ENCODE measurements at places on chromosomes 12 and 14.
A peak's percentile ranks its signal among the peaks of the same experiment; 100 is the strongest.

DNA sequence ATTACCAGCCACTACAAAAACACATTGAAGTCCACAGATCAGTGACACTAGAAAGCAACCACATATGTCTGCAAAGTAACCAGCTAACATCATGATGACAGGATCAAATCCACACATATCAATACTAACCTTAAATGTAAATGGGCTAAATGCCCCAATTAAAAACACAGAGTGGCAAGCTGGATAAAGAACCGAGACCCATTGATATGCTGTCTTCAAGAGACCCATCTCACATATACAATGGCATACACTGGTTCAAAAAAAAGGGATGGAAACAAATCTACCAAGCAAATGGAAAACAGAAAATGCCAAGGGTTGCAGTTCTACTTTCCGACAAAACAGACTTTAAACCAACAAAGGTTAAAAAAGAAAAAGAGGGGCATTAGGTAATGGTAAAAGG lies 307.7 kb downstream of the GPHN start:
- DNase-seq: no peak

GRCh38 chr12:111181143-111181726 lies 187.7 kb downstream of the PHETA1 start:
- DNase-seq: peak; percentile 24

DNA sequence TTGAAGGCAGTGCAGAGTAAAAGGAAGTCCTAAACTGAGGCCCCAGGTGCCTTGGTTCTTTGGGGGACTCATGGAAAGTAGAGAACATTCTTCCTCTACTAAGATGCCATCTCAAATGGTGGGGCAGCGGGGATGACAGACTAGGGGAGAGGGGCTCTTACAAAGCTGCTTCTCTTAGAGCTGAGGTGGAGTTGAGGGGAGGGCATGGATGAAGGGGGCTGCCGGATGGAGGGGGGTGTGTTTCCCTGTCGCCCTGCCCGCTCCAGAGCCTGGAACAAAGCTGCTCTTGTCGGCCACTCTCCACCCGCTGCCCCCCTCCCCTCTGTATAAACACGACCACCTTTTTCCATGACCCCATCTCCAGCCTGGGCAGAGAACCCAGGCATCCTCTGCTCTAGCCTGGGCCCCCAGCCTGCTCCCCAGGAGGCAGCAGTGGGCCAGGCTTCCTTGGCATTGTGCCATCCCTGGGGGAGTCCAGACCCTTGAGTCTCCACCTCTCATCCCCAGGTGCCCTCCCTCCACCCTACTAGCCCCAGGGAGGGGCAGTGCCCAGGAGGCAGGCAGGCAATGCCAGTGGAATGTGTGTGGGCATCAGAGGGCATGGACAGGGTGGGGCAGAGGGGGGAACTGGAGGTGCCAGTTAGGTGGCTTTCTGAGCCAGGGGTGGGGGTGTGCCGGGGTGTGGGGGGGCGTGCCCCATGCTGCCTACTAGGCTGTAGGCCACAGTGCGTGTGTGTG lies 1.7 kb downstream of the RARG start:
- no peak for DNase-seq

DNA sequence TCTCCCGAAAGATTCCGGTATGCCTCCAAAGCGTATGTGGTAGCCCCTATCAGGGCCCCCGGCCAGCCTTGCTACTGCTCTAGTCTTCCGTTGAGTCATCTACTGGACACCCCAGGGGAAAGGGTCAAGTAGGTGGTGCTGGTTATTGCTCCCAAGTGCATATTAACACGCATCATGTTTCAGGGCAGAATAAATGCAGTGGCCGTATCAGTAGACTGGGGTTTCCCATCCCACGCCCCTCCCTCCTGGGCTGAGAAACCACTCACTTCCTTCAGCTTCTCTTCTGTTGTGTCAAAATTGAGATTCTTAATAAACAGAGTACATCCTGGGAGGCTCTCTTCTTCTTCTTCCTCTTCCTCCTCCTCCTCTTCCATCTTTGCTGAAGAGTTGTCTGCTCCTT lies 39.3 kb downstream of the RBM19 start:
- no peak for DNase-seq

DNA sequence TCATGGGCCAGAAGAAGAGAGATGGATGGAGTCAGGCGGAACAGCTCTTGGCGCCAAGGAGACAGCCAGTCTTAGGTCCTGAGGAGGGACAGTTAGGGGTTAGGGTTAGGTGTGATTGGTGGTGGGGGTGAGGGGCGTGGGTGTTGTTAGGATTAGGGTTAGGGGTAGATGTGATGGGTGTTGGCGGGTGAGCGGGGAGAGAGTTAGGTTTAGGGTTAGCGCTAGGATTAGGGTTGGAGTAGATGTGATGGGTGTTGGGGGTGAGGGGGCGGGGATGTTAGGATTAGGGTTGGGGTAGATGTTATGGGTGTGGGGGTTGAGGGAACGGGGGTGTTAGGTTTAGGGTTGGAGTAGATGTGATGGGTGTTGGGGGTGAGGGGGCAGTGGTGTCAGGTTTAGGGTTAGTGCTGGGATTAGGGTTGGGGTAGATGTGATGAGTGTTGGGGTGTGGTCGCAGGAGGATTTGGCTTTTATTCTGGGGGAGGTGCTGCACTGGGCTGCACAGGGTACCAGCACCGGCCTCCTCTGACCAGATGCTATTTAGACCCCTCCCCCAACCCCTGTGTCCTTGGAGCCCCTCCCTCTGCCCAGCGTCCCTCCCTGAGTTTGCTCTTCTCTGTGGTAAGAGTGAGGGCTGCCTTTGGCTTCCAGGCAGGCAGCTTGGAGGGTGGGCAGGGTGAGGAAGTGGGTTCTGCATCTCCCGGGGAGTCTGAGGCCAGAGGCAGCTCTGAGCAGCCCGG lies 35.6 kb upstream of the FBRSL1 start:
- DNase-seq: no peak

GRCh38 chr12:11879306-11879705 lies 191.4 kb upstream of the BCL2L14 start:
- no peak for DNase-seq

DNA sequence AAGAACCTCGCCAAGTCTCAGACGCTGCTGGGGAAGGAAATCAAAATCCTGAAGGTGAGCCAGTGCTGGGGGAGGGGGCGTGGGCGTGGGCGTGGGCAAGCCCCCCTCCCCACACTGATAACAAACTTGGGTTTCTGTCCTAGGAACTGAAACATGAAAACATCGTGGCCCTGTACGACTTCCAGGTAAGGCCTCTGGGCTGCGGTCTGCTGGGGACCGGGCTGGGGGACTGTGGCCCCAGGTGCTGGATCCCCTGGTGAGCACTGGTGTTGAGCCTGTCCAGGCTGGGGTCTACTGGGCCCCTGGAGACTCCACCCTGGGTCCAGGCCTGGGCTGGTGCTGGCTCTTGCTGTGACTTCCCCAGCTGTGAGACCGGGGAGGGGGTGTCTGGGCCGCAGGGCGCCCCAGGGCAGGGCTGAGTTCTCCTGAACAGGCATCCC lies 1.2 kb downstream of the ULK1 start:
- no peak for DNase-seq

DNA sequence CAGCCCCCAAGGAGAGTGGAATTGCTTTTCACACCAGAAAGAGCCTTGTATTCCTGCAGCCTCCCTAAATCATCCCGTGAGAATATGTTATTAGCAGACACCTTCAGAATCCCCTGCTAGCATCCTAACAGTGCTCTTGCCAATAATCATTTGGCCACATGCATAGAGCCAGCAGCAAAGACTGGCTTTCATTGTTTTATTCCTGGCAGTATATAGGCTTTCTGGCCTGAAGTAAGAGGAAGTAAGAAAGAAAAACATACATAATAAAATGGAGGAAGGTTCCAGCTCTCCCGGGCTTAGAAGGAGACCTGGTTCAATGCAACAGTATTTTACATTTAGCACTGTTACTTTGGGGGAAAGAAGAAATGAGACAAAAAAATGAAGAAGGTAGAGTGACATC lies 176.7 kb upstream of the ATF7IP start:
- DNase-seq: no peak

GRCh38 chr12:86666316-86666715 lies 410.1 kb upstream of the MGAT4C start:
- DNase-seq: no peak

DNA sequence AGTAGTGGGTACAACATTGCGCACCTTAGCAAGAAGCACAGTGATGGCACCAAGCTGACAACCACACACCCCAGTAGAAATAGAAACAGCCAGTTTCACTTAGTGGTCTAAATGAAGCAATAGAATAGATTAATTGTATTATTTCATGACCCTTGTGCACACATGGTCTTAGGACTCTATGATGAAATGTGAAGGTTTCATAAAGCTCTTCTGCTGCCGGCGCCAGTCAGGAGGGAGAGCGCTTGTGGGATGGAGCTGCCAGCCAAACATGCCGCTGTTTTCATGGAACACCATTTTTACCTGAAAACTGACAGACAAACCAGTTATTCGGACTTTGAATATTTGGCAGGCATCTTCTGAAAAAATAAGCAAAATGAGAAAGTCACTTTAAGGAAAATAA lies 100.0 kb downstream of the PPP2R5C start:
- no peak for DNase-seq

- no peak for DNase-seq
Measured at GRCh38 chr12:91718326-91718725, 427.3 kb downstream of the BTG1 start.

- DNase-seq: peak; percentile 43
Measured at GRCh38 chr12:62210422-62210821, 49.8 kb upstream of the USP15 start.

DNA sequence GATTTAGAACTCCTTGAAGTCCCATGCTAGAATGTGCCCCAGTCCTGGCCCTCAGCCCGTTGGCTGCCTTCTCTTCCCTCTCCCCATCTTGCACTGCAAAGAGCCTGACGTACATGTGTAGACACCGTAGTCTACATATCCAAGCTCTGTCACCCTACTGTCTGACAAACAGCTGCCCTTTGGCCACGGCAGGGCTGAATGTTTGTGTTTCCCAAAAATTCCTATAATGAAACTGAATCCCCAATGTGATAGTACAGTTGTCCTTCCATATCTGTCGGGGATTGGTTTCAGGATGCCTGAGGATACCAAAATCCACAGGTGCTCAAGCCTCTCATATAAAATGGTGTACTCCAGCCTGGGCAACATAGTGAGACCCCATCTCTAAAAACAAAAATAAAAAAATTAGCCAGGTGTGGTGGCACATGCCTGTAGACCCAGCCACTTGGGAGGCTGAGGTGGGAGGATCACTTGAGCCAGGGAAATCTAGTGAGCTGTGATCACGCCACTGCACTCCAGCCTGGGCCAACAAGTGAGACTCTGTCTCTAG lies 12.3 kb upstream of the TFCP2 start:
- no peak for DNase-seq

- peak; percentile 50 for DNase-seq
Measured at GRCh38 chr14:100056964-100057795, 8.0 kb upstream of the EVL start.

GRCh38 chr14:64807551-64807950 lies 72.2 kb downstream of the SPTB start:
- no peak for DNase-seq

DNA sequence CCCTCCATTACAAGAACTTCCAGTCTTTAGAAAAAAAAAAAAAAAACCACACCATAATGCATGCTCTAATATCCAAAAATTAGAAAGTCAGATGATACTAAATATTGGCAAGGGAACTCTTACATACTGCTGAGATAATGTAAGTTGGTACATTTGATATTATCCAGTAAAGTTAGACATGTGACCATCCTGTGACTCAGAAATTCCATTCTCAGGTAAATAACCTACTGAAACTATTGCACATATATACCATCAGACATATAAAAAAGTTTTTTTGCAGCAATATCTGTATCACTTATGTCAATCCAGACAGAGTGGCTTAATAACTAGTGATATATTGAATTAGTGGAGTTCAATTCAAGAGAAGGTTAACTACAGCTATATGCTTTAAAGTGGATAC lies 63.5 kb downstream of the KITLG start:
- no peak for DNase-seq

DNA sequence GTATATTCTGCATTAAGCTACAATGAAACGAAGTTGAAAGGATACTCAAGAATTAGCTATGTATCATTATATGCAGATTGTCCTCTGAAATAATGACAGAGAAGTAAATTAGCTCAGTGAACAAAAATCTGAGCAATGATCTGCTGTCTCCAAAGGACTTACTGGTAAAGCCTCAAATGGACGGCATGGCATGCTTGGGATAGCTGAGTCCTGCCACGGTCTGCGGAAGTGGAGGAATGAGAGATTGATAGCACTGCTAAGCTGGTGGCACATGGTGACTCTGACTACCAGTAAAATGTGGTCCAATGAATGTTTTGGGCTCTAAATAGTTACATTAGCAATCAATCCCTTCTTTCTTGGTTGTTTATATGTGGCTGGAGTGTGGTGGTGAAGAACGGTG lies 3.7 kb upstream of the DENND5B start:
- no peak for DNase-seq

DNA sequence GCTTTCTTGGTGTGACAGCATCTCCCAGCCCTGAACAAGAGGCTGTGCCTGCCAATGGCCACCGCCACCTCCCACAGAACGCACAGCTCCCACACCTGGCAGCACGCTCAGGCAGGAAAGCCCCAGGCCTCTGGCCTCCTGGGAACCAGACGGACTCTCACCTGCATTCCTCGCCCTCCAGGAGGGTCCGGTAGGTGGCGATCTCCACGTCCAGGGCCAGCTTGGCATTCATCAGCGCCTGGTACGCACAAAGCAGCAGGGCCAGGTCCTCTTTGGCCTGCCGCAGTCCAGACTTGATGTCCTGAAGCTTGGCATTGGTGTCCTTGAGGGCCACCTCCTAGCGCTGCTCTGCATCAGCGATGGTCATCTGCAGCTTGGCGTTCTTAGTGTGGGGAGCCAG lies 12.1 kb upstream of the KRT77 start:
- DNase-seq: no peak

DNA sequence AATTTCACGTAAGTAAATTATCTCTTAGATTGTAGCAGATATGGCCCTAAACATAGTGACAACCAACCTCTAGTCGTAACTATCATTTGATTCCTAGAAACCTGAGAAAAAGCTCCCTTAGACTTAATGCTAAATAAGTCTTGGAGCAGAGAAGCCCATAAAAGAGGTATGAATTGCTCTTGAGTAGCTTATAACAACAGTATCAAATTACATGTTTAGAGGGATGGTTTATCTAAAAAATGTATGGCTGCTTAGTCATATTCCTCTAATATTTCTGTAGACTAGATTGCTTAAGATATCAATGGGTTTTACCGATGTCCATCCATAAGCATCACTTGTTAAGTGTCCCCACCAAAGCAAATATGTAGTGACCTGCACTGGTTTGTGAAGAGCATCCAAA lies 259.7 kb downstream of the NELL2 start:
- no peak for DNase-seq
